ENCODE measurements at places on chromosomes 7 and 10.
A peak's percentile ranks its signal among the peaks of the same experiment; 100 is the strongest.

- no peak for DNase-seq
Observed at GRCh38 chr10:99523251-99523773, 9.4 kb upstream of the NKX2-3 start.

GRCh38 chr7:24496036-24496435 lies 77.2 kb upstream of the PALS2 start:
- DNase-seq, result no peak

DNA sequence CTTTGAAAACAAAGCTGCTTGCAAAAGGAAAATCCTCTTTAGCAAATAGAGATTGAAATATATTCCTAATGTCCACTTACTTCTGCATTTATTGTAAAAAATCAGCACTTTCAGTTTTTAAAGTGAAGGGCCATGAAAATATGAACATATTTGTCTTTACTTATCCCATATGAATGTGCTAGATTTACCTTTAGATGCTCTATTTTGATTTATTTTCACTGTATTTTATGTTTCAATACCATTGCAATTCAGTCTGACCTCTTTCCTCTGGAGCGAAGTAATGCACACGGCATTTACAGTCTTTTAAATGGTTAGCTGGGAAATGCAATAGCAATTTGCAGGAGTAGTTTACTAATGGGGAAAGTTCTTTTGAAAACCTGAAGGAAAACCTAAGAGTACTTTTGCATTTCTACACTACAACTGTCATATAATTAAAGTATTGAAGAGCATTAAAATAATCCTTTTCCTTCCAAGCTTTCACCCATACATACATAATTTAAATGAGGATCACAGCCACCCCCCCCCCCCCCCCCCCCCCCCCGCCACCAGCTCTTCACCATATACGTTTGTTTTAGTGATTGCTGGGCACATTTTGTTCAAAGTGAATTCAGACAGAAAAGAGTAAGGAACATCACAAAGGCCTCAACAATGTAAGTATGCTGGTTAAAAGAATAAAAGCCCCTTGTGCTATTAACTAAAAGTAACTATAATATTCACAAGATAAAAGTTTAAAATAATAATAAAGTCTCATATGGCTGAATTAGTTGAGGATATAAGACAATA lies 3.5 kb downstream of the SKIDA1 start:
- DNase-seq, result no peak

DNA sequence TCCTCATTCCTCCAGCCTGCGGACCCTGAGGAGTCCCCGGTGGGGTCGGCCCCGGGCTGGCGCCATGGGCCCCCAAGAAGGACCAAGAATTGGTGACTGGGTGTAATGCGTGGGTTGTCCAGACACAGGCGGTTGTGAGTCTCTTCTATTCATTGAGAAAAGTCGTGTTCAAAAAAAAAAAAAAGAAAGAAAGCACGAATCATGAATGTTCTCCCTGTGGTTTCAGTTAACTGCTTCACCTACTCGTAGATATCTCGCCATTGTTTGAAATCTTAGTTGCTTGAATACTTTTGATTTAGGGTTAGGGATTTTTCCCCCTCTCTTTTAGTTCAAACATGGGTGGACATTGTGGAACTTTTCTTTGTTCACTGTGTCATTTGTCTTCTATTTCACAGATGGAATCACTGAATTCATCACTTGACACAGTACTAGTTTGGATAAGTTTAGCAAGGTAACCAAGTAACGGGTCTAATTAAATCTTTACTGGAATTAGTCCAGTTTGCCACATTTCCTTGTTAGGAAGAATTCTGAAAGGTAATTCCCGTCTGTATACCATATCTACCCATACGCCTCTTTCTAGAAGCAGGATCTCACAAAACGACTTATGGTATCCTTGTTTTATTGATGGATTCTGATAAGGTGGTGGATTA lies 775 bp downstream of the STARD3NL start:
- DNase-seq, result no peak

GRCh38 chr10:133422807-133423771 lies 1.3 kb downstream of the SPRN start:
- DNase-seq, result no peak

- no peak for DNase-seq
Observed at GRCh38 chr7:24836084-24836483, 78.8 kb upstream of the GSDME start.

- peak; percentile 70 for DNase-seq
Observed at GRCh38 chr7:74289018-74289658, at the start of gene CLIP2. Gene CLIP2, plus strand, starts transcription at chr7:74289407. Its CDS starts 28,140 bp downstream, at chr7:74317547.

- no peak for DNase-seq
Observed at GRCh38 chr7:70492625-70493024, 639.3 kb upstream of the GALNT17 start.

GRCh38 chr7:22732556-22733126 lies 5.6 kb downstream of the IL6 start:
- DNase-seq, result no peak

DNA sequence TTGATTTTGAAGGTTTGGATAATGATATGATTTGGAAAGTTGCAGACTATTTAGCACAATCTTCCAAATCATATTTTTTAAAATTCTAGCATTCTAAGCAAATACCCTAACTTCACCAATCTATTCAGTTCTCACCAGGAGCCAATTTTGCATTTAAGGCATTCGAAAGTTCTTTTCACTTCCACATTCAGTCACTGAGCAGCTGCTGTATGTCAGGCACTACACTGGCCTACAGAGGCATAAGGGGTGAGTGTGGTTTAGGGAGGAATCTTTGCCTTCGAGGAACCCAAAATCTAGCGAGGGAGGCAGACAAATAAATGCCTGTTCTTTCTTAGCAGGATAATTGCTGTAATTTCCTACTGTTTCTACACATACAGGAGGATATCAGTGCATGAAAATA lies 10.7 kb upstream of the UCN3 start:
- DNase-seq, result no peak

- DNase-seq, result no peak
Observed at GRCh38 chr10:122176232-122177213, 94.6 kb upstream of the BTBD16 start.

- DNase-seq, result no peak
Observed at GRCh38 chr10:45811075-45811474, 36.2 kb downstream of the AGAP4 start.

DNA sequence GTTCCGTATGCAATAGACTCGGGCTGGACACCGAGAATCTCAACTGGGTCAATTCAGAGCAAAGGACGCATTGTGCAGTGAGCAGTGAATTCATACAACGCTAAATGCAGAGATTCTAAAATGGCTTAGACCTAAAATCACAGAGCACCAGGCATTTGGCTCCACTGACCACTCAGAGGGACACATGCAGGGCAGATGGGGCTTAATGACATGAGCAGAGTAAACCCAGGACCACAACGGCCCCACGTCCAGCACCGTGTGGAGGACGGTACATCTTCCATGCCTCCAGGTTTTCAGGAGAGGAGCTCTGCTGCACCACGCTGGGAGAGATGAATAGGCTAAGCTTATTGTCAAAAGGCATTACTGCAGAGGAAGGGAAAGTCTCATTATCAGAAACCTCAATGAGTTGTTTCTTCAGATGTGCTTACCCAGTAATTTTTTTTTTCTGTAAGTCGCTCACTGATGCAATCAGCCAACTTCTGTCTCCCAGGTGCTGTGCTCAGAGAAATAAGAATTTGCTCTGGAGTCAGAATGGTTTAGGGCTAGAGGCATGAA lies 555.0 kb downstream of the PTPRN2 start:
- no peak for DNase-seq

- DNase-seq, result peak; percentile 83
Observed at GRCh38 chr10:6062101-6062771, at the start of gene IL2RA. Gene IL2RA, minus strand, starts transcription at chr10:6062367. Its CDS starts 216 bp downstream, at chr10:6062151.

- DNase-seq, result peak; percentile 68
Observed at GRCh38 chr7:6530626-6531491, 20.4 kb downstream of the GRID2IP start.

GRCh38 chr7:37341033-37341630 lies 107.5 kb downstream of the ELMO1 start:
- DNase-seq, result no peak

DNA sequence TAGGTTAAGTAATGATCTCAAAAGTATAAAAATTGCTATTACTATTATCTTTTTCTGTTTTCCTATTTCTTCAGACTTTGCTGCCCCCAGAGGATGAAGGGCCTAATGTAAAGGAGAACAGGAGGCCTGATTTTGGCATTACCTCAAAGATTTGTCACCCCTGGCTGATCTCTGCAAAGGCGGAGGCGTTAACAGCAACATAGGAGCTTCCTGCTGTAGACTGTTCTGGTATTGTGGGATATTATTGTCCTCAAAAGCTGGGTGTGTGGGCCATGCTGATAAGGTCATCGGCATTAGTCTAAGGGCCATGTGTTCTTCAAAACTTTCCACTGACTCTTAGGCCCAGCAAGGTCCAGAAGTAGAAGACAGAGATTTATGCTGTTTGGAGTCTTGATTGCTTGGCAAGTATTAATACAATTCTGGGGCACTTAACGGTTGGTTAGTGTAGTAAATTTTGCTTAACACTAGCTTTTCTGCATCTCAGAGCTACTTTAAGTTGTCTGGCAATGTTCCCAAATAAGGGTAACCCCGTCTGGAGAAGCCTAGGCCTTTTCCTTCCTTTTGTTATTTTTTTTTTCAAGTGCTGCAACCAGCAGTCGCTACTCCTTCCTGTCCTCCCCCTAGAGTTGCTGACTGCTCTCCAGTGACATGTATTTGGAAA lies 14.0 kb upstream of the ENTPD1 start:
- DNase-seq, result no peak

DNA sequence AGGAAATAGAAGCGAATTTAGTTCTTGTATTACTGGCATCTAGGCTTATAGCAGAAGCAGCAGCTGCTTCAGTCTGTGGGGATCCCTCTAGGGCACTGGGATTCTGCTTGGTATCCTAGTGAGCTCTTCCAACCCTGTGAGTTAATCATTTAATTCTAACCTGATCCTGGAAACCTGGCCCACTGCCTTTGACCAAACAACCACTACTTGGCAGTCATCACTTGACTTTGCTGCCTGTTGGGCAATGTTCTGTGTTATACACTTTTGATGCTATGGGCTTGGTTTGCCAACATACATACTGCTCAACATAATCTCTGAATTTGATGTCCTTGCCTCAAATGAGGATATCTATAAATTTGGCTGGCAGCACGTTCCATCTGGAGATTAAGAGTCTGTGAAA lies 813.4 kb downstream of the ANKRD7 start:
- no peak for DNase-seq

- no peak for DNase-seq
Observed at GRCh38 chr10:57624066-57624465, 643.6 kb downstream of the IPMK start.

DNA sequence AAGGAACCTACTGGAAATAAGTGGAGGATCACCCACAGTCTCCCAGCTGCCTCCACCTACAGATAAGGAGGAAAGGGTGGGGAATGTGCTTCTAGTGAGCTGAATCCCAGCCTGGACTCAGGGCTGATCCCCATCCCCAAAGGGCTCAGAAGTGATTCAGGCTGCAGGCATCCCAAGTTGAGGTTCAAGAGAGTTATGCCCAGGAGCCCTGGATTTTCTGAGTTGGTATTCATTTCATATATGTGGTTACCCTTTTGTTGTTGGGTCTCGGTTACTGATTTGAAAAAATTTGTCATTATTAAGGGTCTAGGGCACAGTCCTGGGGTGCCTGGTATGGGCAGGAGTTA lies 30.0 kb upstream of the SRGN start:
- DNase-seq, result no peak

Measured in stimulated activated naive CD8-positive, alpha-beta T cell treated with anti-CD3 and anti-CD28 coated beads, Interleukin-15, amount 100 ng/mL, for 72 hours (primary cell).